Erythroblast (primary cell): ENCODE measurements at places on chromosomes 12 and 14.
A peak's percentile ranks its signal among the peaks of the same experiment; 100 is the strongest.

GRCh38 chr14:104320611-104321086 is 182.3 kb downstream of the KIF26A start:
- DNase-seq: no peak

- no peak for DNase-seq
Observed at GRCh38 chr14:69617796-69618195, 6.4 kb downstream of the SUSD6 start.

DNA sequence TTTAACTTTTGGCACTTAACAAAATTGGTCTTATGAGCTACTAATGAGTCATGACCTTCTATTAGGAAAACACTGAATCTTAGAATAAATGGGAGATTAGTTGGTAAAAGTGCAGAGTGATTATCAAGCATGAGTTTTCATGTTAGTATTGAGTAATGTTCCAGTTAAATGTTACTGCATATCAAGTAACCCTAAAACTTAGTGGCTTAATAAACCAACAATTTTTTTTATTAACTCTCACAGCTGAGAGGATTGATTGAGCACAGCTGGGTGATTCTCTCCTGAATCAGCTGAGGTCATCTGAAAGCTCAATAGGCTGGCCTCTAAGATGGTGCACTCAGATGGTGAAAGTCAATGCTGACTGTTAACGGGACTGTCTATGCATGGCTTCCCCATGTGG is 248.6 kb downstream of the BCL11B start:
- DNase-seq: no peak

GRCh38 chr12:5715021-5715420 is 230.0 kb downstream of the ANO2 start:
- no peak for DNase-seq

- DNase-seq: no peak
Observed at GRCh38 chr12:132451172-132451835, 38.6 kb upstream of the FBRSL1 start.

GRCh38 chr14:91364524-91365270 is 52.9 kb downstream of the CCDC88C start:
- peak; percentile 21 for DNase-seq

- DNase-seq: no peak
Observed at GRCh38 chr12:19387161-19387560, 52.1 kb upstream of the AEBP2 start.

GRCh38 chr12:31620311-31620710 is 29.4 kb upstream of the DENND5B start:
- DNase-seq: no peak

DNA sequence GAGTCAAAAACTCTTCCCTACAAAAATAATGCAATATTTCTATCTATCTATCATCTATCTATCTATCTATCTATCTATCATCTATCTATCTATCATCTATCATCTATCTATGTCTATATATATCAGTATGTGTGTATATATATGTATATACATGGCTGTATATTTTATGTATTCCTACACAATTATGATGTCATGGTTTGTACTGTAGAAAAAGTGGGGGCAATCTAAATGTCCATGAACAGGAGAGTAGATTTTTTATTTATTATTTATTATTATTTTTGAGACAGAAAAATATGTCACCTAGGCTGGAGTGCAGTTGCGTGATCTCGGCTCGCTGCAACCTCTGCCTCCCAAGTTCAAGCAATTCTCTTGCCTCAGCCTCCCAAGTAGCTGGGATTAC is 45.6 kb upstream of the BICD1 start:
- no peak for DNase-seq

GRCh38 chr12:94427501-94428381 is 31.9 kb downstream of the CEP83 start:
- DNase-seq: no peak

GRCh38 chr12:129190827-129191226 is 337.5 kb downstream of the GLT1D1 start:
- no peak for DNase-seq

GRCh38 chr12:119994892-119995658 is 6.0 kb downstream of the BICDL1 start:
- DNase-seq: no peak

- DNase-seq: no peak
Observed at GRCh38 chr14:29494312-29494711, 433.3 kb downstream of the PRKD1 start.

- no peak for DNase-seq
Observed at GRCh38 chr12:67592228-67593011, 56.1 kb upstream of the DYRK2 start.

- no peak for DNase-seq
Observed at GRCh38 chr14:76419399-76419798, 43.5 kb downstream of the ESRRB start.

- no peak for DNase-seq
Observed at GRCh38 chr12:113056631-113057488, at the start of gene DTX1. DTX1 (plus strand) TSS chr12:113056730; CDS start chr12:113058193, 1,463 bp downstream.

DNA sequence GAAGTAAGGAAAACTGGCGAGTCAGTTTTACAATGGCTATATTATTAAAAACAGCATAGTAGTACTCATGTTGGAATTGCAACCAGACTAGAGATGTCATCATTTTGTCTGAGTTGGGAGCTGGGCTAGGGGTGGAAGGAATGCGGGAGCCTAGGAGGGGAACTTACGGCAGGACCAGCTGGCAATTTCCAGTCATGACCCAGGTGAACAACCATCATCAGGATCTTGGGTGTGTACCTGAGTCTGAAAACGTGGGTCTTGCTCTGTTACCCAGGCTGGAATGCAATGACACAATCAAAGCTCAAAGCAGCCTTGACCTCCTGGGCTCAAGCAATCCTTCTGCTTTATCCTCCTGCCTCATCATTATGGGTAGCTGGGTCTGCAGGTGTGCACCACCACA is 50.9 kb downstream of the ALG10B start:
- DNase-seq: no peak

GRCh38 chr12:47012552-47012951 is 66.9 kb upstream of the PCED1B start:
- no peak for DNase-seq

GRCh38 chr12:12684375-12685106 is 11.4 kb downstream of the GPR19 start:
- peak; percentile 38 for DNase-seq

DNA sequence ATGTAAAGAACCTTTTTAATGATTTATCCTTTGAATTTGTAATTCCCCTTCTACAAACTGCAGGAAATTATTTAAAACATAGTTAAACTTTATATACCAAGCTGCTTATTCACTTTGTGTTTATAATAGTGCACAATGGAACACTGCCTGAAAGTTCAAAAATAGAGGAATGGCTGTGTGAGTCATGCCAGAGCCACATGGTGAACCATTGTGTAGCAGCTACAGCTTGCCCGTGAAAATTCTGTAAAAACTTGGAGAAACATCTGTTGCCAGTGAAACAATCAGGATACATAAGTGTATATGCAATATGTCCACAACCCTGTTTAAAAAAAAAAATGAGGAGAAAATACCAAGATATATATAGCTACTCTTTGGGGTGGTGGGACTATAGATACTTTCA is 59.5 kb downstream of the VEZT start:
- DNase-seq: no peak

DNA sequence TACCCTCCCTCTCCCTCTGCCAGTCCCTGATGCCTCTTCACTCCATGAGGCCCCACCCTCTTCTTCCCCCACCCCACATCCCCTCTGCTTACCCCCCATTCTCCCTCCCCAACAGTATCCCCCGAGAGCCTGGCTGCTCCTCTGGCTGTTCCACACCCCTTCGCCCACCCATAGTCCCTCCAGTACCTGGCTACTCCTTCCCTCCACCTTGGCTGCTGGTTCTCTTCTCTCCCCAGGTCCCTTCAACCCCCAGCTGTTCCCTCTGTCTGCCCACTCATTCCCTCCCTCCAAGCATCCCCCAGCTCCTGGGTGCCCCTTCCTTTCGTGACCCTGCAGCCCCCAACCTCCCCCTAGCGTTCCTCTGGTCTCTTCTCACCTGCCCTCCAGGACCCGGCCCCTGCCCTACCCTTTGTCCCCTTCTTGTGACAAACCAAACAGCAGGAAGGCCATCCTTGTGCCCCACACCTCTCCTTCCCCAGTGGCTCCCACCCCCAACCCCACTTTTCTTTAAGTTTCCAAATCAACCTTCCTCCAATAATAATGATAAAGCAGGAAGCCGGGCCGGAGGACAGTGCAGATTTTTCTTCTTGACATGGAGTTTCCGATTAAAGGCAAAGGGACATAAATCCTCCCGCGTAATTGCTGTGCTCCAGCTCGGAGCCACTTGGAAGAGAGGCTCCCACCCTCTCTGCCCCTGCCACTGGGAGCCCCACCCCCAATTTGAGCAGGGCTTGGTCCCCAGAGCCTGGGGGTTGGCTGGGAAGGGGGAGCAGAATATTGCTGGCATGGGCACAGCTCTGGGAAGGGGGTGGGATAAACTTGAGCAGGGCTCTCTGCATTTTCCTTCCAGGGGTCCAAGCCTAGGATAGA is 40.0 kb downstream of the SMUG1 start:
- no peak for DNase-seq

DNA sequence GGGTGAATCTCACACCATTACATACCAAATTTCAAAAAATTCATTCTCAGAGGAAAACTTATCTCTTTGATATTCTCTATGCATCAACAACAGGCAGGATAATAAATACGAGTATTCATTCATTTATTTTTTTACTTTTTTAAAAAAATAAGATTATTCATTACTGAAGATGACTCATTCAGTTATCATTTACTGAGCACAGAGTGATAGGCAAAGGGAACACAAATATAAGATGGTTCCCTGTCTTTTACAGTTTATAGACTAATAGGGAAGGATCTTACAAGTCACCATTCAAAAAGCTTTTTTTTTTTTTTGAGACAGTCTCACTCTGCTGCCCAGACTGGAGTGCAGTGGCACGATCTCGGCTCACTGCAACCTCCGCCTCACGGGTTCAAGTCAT is 5.0 kb upstream of the PABPN1 start:
- DNase-seq: no peak
